Nephron progenitor cell (in vitro differentiated cells): ENCODE measurements at places on chromosomes 6 and 20.

- DNase-seq = no peak
Measured at GRCh38 chr6:105650347-105650746, 247.5 kb upstream of the PREP start.

DNA sequence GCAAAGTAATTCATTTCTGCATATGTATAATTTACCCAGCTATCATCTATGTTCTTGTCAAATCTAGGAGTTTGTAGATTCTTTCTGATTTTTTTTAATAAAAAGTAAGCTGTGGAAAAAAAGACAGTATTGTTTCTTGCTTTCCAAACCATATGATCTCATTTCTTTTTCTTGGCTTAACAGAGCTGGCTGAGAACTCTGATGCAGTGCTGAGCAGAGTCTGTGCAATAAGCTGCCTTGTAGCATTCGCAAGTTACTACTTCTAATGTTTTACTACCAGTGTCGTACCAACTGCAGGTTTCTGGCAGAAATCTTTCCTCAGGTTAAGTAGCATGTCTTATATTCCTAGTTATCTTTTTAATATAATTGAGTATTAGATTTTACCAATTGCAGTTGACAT lies 15.6 kb downstream of the RRBP1 start:
- DNase-seq = no peak

DNA sequence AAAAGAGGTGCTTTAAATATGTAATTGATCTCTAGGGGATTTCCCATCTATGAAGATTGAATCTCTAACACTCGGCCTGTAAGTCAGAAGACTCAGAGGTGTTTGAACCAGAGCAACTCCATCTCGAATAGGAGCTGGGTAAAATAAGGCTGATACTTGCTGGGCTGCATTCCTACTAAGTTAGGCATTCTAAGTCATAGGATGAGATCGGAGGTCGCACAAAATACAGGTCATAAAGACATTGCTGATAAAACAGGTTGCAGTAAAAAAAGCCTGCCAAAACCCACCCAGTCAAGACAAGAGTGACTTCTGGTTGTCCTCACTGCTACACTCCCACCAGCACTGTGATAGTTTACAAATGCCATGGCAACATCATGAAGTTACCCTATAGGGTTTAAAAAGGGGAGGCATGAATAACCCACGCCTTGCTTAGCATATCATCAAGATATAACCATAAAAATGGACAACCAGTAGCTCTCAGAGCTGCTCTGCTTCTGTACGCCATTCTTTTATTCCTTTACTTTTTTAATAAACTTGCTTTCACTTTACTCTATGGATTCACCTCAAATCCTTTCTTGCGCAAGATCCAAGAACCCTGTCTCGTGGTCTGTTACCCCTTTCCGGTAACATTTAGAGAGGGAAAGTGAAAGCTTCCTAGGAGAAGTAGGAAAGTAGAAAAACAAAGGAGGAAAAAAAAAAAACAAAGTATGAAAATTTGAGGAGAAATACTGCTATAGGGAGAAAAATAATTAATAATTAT lies 129.7 kb upstream of the PHACTR1 start:
- DNase-seq = no peak

DNA sequence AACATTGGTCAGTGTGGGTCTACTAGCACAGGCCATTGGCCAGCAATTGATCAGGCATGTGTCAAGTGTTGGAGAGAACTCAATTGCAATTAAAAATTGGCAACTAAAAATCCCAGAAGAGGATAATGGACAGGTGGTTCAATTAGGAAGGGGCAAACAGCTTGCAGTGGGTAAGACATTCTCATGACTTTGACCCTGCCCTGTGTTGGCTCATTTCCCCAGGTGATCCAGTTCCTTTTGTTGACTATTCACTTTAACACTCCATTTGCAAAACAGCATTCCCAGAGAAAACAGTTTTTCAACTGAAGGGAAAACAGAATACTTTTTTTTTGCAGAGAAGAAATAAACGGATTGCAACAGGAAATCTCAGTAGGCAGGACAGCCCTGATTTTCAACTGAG lies 28.9 kb upstream of the SCGN start:
- DNase-seq = no peak

DNA sequence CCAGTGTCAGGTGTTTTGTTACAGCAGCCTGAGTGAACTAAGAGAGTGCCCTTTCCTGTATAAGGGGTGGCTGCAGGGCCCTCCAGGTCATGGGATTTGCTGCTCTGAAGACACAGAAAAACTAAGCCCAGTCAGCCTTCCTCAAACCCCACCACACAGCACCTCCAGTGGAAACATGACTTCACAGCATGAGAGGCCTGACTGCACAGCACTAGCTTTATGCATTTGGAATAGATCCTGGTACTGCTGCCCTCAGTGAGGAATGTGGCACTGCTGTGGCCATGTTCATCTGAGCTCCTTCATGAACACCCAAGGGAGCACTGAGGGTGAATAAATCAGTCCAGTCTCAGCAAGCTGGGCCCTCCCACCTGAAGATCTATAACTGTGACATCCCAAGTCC lies 296.1 kb upstream of the FOXQ1 start:
- DNase-seq = peak; percentile 50

- no peak for DNase-seq
Measured at GRCh38 chr6:102662851-102663250, 1269.3 kb downstream of the GRIK2 start.
